ENCODE measurements at places on chromosomes 7 and 10.
A peak's percentile ranks its signal among the peaks of the same experiment; 100 is the strongest.

DNA sequence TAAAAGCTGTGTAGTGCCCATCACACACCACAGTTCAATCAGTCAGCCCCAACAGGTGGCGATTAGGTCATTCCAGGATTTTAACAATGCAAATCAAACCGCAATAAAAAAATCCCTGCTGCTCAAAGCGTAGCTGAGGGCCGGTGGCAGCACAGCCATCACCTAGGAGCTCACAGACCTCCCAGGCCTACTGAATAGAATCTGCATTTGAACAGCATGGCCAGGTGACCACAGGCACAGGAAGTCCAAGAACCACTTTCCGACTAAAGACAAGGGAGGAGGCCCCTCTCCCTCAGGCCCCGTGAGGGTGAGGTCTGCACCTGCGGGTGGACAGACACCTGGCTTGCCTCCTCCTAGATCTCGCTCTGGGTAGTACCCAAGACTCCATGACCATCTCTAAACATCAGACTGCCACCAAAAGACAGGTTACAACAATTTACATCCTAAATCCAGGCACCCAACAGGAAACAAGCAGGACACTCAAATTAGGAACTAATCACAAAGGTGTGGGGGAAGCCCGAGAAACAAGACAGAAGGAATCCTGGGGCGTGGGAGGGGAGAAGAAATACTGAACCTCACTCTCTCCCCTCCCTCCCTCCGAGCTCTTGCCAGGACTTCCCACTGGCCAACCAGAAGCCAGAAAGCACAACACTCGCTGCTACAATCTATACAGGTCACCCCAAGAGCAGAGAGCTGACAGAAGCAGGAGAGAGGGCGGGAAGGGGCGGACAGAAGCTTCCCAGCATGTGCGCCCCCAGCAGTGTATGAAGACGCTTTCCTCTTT is 19.2 kb downstream of the GNA12 start:
- no peak for DNase-seq

DNA sequence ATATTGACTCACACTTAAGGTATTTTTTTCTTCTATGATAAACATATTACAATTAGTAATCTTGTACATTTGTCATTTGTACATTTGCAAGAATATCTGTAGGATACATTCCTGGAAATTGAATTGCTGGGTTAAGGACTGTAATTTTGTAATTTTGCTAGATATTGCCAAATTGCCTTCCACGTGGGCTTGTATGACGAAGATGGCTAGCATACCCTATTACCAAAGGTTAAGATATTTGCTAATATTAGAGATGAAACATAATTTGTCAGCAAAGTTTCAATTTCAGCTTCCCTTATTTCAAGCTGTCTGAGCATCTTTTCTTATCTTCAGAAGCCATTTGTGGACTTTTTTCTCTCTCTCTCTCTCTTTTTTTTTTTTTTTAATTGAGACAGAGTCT is 1.0 kb upstream of the LYZL2 start:
- DNase-seq, result no peak

- DNase-seq, result no peak
Observed at GRCh38 chr10:72890086-72890485, 3.5 kb upstream of the OIT3 start.

- DNase-seq, result no peak
Observed at GRCh38 chr10:48639632-48640031, 34.8 kb upstream of the ARHGAP22 start.

GRCh38 chr10:127802531-127803095 is 65.6 kb downstream of the FOXI2 start:
- no peak for DNase-seq

DNA sequence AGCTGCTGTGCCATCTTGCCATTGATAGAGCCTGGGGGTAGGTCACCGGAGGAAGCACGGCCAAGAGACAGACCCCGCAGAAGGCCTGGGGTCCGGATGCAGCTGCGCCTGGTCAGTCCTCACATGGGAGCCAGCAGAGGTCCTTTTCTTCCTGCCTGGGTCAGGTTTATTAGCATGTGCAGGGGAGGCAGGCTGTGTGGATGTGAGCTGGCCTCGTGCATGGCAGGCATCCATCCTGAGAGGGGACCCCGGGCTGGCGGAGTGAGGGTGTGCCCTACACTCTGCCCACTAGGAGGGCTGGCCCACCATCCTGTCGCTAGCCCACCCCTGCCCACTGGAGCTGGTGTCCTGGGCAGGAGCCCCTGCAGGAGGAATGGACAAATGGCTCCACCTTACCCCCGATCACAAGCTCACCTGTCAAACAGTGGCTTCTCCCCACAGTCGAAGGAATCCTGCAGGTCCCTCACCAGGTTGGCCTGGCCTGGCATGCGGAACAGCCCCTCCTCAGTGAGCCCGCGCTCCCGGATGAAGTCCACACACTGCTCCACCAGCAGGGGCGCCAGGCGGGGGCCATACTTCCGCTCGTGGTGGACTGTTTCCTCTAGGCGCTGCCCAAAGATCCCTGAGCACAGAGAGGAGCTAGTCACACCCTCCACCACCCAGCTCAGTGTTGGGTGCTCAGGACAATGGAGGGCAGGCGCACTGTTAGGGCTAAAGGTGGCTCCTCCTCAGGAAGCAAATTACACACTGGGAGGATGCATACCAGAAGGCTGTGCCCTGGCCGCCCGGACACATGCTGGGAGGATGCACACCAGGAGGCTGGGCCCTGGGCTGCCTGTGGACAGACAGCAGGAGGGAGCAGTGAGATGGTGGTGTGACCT is 145.4 kb downstream of the ARHGAP22 start:
- no peak for DNase-seq

DNA sequence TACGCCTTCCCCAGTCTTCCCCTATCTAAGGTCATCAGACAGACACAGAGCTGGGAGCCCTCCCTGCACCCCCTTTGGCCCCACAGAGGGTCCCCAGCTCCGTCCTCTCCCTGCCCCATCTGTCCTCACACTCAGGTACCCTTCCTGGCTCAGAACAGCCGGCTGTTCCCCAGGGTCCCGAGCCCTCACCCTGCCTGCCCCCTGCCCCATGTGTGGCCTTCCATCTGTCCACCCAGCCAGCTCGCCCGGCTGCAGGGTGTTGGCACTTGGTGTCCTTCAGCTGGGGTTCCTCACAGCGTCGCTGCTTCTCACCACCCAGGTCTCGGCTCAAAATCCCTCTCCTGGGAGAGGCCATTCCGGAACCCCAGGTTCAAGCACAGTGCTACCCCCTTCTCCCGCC is 28.9 kb upstream of the ELFN1 start:
- no peak for DNase-seq

DNA sequence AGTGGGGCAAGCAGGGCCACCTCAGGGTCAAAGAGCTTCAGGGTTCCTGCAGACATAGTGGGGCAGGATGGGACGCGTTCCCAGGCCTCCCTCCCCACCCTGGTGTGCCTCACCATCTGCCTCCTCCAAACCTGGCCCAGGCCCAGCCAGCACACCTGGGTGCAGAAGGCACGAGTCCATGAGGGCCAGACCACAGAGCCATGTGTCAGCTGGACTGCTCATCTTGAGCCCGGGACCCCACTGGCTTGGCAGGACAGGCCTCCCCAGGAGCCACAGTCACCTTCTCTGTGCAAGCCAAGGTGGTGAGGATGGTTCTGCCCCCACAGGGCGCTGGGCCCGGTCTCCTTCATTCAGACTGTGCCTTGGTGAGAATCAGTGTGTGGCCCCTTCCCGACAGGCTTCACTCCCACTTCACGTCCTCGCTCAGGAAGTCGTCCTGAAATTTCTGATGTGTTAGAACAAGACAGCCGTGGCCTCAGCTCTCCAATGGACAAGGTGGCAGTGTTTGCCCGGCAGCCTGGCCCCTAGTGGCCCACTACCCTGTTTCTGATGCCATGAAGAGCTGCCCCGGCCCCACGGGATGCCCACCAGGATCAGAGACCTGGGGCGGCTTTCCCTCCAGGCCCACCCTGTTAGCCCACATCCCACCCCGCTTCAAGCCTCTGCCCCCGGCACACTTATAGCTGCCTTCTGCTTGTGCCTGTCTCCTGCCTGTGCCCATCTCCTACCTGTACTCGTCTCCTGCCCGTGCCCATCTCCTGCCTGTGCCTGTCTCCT is 59.6 kb upstream of the EBF3 start:
- DNase-seq, result peak; percentile 11

GRCh38 chr7:8277394-8277982 is 15.5 kb upstream of the ICA1 start:
- peak; percentile 20 for DNase-seq

DNA sequence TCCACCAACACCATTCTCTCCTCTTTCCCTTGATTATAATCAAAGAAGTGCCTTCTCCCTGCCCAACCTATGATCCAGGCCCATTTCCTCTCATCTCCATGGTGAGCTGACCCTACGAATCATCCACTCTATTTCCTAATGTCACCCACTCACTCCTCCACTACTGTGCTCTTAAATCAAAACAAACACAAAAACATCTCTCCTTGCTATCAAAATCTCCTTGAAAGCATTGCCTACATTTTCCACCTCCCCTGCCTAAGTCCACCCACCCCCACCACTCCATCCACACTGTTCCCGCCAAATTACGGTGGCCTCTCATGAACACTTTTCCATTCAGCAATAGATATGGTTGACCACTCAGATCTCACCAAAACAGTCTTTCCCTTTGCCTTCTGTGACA is 5.3 kb downstream of the DYDC1 start:
- no peak for DNase-seq

GRCh38 chr7:131637859-131638258 is 81.4 kb upstream of the PODXL start:
- no peak for DNase-seq

- no peak for DNase-seq
Observed at GRCh38 chr7:138207555-138207971, 131.3 kb downstream of the AKR1D1 start.

GRCh38 chr7:4702961-4703512 is 20.9 kb downstream of the FOXK1 start:
- no peak for DNase-seq

- DNase-seq, result no peak
Observed at GRCh38 chr10:74058658-74059057, 60.7 kb downstream of the VCL start.

DNA sequence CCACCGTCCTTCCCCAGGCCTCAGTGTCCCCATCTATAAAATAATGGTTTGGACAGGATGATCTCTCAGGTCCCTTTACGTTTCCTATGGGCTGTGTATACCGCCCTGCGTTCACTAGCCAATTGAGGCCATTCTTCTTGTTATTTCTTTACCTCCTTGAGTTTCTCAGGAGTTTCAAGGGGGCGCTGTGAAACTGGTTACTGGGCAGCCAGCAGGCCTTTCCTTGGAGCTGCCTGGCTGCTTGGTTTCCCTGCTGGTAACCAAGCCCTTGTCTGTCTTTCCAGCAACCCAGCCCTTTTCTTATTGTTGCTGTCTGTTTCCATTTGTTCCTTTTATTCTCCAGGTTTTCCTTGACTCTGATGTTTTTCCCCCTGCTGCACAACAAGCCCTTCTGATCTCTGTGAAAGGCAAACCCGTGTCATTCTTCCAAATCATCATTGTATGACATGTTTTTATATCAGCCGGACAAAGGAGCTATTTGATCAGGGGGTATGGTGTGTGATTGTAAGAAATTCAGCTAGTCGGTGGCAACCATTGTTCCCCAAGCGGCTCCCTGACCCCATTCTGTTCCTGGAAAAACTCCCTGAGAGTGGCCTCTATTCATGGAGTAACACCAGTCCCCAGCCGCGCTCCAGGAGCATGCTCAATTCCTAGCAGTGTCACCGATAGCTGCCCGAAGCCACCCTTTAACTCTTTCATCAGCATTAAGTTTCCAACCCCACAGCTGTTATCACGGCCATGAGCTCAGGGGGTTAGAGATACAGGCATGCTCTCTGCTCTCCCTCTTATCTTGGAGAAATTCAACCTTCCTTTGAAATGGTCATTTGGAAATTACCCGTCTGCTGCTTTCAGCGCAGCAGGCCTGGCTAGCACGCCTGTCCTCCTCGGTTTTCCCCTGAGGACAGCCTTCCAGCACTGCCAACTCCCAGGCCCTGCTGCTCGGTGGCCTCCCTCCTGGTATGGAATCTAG is 26.6 kb downstream of the FGF8 start:
- no peak for DNase-seq

GRCh38 chr10:118343115-118343514 is 991 bp upstream of the FAM204A start:
- DNase-seq, result peak; percentile 24

DNA sequence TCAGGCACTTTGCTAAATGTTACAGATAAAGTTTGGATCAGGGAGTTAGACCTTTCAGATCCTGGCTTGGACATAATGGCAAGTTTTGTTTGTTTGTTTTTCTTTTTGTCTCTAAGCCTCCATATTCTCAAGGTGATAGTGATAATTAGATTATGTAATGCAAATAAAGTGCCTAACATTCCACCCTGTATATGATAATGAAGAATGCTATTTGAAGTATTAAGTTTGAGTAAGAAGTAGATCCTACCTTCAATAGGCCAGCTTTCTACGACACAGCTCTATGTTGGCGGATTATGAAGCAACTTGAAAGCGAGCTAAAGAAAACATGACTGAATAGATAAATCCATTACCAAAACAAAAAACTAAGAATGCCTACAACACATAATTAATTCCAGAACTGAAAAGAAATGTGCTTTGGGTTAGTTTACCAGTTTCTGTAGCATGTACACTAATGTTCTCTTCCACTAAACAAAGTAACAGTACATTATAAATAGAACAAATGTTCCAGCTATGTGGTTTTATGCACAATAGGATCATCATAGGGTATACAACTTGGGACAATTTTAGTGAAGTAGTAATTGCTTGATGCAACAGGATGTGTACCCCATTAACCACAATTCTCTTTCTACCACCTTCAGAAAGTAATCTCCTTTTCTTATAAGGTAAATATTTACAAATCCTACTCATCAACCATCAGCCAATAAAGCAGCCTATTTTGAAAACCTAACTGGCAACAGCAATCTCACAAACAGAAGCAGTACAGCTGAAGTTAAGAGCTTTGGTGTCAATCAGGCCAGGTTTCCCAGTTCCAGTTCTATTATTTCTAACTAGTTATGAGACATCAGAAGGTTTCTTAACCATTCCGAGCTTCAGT is 1.5 kb downstream of the SEM1 start:
- no peak for DNase-seq

- no peak for DNase-seq
Observed at GRCh38 chr10:132391676-132392020, 5.4 kb upstream of the PWWP2B start.

DNA sequence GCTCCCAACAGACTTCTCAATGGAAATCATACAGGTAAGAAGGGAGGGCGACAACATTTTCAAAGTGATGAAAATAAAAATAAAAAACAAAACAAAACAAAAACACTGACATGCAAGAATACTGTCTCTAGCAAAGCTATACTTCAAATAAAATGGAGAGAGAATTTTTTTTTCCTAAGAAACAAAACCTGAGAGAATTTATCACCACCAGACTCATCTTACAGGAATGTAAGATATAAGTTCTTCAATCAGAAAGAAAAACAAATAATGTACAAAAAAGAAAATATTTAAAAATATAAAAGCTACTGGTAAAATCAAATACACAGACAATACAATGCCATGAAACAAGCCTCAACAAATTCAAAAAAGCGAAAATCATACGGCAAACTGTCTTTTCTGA is 113.2 kb downstream of the NRBF2 start:
- DNase-seq, result no peak

DNA sequence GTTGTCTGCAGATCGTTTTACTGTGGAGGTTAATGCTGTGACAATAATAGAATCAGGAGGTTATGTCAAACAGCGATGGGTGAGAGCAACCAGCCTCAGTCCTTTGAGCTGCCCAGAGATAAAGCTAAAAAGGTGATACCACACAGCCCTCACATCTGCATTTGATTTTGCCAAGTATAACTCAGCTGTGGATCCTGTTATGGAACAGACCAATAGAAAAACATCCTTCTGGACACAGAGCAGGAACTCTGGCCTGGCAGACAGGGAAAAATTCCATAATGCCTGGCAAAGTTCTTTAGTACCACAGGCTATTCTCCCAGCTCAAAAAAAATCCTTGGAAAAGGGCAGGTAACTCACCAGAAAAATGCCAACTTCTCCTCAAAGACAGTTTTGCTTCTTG is 87.1 kb upstream of the PDLIM1 start:
- no peak for DNase-seq
